ENCODE measurements at places on chromosomes 5 and 9. TPM values are rescaled to one million over a fixed set of nuclear protein-coding genes. Genes with fewer than 3 reads are reported as not detected.

The ZDHHC12 gene
- total RNA-seq: 18.4 TPM

The ZFP2 gene
- total RNA-seq: 1.3 TPM

The PCDHA13 gene
- 0.58 TPM for total RNA-seq

GRCh38 chr5:82466986-82467561, 188.9 kb upstream of the RPS23 start:
- no peak for DNase-seq

DNA sequence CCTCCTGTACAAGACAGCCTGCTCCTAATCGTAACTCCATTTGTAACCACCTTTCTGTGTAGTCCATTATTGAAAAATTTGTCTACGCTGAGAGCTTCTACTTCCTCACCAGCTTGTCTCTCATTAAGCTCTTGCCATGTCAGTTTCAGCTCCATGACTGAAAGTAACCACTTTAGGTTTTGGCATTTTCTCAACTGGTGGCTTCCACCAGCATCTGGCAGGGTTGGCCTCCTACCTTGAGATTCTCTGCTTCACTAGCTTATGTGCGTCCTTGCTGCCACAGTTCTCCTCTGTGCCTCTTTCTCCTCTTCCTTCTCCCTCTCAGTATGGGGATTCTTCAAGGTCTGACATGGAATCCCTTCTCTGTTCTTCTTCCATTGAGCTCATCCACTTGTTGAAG, 31.8 kb downstream of the F2RL2 start:
- no peak for DNase-seq

GRCh38 chr9:133141833-133142595, 21.0 kb upstream of the RALGDS start:
- DNase-seq: no peak

GRCh38 chr9:35972093-35972492, 14.1 kb upstream of the OR2S2 start:
- DNase-seq: no peak

DNA sequence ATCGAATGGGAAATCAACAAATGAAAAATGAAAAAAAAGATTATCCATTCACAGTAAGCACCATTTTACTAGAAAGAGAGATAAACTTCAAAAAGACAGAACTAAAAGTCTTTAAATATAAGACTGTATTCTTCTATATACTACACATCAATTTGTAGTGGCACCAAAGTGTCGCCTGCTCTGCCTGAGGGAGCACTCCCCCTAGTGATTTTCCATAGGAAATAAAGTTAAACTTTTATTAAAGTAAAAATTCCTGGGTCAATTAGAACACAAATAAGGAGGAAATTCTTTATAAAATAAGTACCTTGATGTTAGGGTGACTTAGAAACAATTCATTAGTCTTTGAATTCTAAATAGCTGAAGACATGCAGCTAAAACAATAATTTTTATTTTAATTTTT, 9.7 kb downstream of the RAD1 start:
- no peak for DNase-seq

DNA sequence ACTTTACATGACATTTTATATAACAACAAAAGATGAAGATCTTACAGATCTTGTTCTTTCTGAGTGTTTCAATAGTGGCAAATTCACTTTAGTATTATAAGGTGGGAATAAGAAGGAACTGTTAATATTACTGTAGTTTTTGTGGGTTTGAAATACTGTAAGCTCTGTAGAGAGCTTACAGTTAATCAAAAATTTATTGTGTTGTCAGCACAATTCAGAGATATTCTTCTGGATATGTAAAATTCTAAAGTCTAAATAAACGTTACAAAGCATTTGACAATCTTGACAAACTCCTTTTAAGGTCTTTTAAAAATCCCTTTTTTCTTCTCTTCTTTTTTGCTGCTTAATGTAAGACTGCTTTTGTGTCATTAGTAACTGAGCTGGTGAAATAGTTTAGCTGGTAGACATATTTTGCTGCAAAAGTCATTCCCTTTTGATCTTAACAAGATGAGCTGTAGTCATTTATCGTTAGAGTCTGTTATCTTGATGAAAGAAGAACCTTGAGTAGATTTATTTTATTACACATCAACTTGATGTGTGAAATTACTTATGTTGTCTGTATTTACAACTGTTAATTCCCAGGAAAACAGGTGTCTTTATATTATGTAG, 186.0 kb downstream of the WDR70 start:
- no peak for DNase-seq

DNA sequence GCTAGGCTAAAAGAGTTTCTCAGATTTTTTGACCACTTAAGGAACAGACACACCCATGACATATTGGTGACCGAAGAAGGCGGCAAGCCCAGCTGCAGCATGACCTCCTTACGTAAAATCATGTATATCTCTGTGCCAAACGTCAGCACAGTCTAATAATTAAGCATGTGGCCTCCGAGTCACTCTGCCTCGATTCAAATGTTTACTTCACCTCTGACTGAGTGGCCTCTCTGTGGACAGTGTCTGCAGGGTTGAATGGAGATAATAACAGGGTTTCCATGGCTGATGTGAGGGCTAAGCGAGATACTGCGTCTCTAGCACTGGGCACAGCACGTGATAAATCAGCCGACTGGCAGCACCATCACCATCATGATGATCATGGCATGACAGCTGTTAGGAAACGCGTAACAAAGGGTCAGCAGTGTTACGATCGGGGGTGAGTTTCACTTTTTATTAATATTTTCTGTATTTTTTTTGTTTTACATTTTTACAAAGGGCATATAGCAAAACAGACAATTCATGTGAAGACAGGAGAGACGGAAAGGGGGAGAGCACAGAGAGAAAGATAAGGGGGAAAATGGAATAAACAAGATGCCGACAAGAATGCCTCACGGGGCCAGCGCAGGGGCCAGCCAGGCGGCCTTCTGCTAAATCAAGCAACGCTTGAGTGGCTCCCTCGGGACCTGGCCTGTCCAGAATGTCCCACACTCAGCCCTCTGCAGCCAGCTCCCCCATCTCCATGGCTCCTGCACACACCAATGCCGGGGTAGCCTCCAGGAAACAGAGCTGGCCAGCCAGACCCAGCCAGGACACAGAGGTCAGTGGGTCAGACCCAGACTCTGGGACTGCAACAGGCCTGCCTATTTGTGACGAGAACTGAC, 60.3 kb downstream of the ADAMTS2 start:
- DNase-seq: no peak

GRCh38 chr5:132025403-132025971, 14.0 kb upstream of the ACSL6 start:
- DNase-seq: peak; percentile 77

DNA sequence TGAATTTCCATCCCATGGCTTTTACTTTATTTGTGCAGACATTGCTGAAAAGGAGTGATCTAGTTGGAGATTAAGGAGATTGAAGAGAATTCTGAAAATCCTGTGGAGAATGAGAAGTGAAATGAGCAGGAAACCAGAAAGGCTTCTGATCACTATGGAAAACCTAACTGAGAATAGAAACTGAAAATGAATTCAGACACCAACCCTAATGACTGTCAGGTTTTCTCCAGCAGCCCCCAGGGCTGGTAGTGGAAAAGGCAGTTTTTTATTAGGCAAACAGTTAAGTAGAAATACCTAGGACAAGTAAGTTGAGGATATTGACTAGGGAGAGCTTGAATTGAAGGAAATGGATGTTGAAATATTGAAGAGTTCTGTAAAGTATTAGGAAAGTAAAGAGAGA, 14.7 kb upstream of the ARRDC3 start:
- no peak for DNase-seq

DNA sequence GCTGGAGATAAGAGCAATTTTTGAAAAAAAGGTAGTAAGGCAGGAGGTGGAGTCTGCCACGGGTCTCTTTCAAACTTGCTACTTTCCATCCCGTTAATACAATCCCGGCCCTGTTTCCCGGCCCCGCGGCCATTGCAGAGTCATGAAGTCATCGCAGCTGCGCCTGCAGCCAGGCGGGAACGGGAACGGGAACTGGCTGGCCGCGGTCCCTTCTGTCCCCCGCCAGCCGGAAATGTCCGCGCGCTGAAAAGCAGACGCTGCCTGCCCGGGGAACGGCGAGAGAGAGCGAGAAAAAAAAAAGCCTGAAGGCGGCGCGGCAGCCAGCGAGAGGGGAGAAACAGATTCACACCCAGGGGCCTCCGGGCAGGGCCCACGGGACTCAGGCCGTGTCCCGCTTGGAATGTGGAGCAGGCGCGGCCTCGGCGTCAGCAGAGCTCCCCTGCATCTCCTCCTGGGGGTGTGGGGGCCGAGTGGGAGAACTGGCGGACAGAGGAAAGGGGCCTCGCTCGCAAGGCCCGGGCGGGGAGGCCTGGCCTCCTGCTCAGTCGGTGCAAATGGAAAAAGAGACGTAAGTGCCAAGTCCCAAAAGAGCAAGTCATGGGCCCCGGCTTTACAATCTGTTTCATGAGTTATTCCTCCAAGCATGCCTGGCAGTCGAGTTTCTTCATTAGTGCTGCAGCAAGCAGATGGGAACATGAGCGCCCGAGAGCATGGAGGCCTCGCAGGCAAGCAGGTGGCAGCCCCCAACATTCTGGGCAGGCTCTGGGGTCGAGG, 201.2 kb upstream of the GAS1 start:
- DNase-seq: peak; percentile 92

DNA sequence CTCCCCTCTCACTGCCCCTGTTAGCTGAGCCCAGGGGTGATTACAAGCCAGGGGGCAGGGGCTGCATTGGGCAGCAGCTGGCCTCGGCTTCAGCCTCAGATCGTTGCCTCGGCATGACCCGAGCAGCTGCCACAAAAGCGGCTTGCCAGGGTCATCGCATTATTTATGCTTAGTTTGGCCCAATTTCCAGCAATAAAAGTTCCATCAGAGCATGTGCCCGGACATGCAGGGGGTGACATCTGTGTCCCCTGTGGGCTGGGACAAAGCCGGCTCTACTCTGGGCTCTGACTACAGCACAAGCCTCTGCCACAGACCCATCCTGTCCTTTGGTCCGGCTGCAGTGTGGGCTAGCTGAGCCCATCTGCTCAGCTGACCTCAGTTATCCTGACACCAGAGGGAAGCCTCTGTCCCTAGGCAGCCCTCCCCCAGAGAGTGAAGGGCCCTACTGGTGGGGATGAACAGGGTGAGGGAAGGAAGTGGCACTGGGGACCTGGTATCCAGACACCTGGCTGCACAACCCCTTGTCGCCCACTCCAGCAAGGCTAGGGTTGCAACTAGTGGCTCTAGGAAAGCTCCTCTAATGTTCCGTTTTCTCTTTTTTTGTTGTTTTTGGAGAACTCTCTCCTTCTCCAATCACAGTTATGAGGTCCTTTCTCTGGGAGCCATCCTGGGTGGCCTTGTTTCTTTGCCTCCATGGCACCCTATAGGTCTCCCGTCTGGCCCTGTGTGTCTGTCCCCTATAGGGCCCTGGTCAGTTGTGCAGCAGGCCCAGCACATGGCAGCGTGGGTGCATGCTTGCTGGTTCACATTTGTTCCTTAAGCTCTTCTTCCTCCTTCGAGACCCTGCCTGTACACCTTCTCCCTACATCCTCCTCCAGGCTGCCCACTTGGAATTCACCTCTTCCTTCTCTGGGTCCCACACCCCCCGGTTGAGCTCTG, 13.3 kb upstream of the GADD45G start:
- DNase-seq: peak; percentile 83

DNA sequence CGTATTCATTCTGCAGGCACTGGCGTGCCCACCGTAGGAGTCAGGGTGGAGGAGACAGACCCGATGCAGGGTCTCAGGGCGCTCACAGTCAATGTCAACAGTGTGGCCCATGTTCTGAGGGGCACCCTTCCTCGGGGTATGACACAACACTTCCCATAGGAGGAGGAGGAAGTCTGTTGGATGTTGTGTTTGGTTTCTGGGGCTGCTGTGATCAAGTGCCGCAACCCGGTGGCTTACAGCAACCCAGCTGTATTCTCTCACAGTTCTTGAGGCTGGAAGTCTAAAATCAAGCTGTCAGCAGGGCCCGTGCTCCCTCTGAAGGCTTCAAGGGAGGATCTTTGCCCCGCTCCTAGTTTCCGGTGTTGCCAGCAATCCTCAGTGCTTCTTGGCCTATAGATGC, 5.6 kb upstream of the HNRNPAB start:
- DNase-seq: no peak
